H4 (cell line): ENCODE measurements at places on chromosomes 1 and 21.

GRCh38 chr1:205313563-205314308 lies 7.8 kb downstream of the NUAK2 start:
- DNase-seq = no peak

GRCh38 chr1:150514913-150515327 lies 632 bp upstream of the FALEC start:
- DNase-seq = no peak

- no peak for DNase-seq
Measured at GRCh38 chr1:26044971-26045721, 772 bp downstream of the SLC30A2 start.

DNA sequence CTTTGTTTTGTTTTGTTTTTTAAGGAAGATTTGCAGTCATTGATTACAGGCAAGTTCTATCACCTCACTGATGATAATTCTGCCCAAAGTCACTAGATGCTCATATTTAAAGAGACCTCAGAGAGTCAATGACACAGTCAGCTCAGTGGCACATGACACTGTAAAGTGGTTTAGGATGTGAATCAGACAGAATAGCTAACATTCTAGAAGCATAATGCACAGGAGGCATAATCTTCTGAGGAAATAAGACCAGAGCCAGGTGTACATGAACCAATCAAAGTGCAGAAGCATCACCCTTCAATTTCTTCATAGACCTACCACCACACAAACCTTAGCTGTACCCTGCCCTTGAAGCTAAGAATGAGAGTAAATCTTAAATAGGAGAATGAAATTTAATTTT lies 268.5 kb downstream of the BRINP2 start:
- DNase-seq = no peak

- no peak for DNase-seq
Measured at GRCh38 chr1:5419501-5419900, 572.7 kb downstream of the NPHP4 start.

- no peak for DNase-seq
Measured at GRCh38 chr1:88581703-88582102, 102.4 kb upstream of the PKN2 start.

DNA sequence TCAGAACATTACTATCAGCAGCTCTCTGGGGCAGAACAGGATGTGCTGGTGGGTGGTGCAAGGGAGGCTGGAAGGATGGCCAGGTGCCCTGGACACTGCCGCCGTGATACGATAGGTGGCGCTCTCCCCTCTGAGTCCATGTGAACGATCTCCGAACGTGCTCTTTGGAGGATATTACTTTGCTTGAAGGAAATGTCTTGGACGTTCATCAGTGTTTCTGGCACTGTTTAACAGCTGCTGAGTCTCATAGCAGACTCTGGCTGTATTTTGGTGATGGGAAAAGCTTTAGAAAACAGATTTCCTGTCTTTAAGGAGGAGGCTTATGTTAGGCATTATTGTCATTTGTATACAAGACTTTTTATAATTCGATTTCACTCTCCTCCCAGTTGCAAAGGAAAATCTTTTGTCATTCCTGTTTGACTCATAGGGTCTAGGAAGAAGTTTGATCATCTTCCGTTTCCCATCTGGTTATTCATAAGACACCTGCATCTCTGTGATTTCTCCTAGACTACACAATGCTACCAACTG lies 386.2 kb upstream of the ADGRL2 start:
- DNase-seq = no peak

GRCh38 chr1:172581779-172582178 lies 48.8 kb downstream of the SUCO start:
- no peak for DNase-seq

DNA sequence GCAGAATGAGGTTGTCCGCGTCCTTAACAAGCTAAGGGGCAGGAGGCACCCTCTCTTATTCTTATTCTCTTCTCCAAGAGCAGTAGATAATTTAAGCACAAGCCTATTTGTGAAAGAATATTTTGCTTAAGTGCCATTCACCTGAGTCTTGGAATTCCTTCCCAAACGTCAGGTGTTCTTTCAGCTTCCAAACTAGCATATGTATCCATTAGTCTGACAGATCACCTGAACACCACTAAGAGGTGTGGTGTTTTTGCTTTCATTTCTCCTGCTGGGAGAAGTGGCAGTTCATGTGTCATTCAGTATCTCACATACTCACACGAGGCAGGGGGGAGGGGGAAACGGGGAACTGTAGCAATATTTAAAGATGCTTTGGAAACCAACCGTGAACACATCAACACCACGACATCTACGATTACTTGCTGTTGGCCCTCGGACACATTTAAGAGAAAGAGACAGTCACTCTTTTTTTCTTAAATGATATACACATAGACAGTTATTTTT lies 45.5 kb upstream of the RBM15 start:
- no peak for DNase-seq

- no peak for DNase-seq
Measured at GRCh38 chr1:5686925-5687706, 305.1 kb downstream of the NPHP4 start.

GRCh38 chr1:187383366-187383765 lies 554.6 kb downstream of the PLA2G4A start:
- DNase-seq = peak; percentile 14

- no peak for DNase-seq
Measured at GRCh38 chr1:147547065-147547464, 5.8 kb downstream of the BCL9 start.

- DNase-seq = no peak
Measured at GRCh38 chr1:212745303-212745702, 45.7 kb upstream of the BATF3 start.
